Hindlimb muscle (tissue), 1 donor: ENCODE measurements at places on chromosomes 6 and 20.

DNA sequence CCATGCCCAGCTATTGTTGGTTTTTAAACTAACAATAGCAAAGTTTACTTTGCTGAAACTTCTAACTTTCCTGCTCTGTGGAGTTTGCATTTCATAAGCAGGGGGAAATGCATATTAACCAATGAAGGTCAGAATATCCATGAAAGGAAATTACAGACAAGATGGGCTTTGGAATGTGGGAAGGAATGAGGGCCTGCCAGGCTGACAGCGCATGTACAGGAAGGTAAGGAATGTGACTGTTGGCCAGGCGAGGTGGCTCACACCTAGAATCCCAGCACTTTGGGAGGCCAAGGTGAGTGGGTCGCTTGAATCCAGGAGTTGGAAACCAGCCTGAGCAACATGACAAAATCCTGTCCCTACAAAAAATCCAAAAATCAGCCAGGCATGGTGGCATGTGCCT is 49.6 kb downstream of the CDK5RAP1 start:
- no peak for DNase-seq

GRCh38 chr6:122322824-122323223 is 76.6 kb upstream of the HSF2 start:
- no peak for DNase-seq

- no peak for DNase-seq
Measured at GRCh38 chr6:31272436-31272835, 544 bp upstream of the HLA-C start.

- DNase-seq: no peak
Measured at GRCh38 chr6:7004581-7005297, 103.0 kb upstream of the RREB1 start.

DNA sequence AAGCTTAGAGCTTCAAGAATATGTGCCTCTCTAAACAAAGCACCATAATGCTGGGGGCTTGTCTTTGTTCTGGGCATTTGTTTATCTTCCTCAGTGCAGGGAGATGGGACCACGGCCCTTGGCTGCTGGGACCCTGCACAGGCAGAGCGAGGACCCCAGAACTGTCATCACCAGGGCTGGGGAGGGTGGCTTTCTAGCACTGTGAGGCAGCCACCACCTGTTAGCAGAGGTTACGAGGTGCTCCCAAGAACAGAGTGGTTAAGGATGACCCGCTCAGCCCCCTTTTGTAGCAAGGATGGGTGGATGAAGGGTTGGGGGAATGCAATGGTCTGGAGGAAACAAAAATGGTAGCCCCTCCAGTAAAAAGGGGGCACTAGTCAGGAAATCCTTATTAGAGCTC is 34.9 kb downstream of the METTL24 start:
- DNase-seq: no peak

DNA sequence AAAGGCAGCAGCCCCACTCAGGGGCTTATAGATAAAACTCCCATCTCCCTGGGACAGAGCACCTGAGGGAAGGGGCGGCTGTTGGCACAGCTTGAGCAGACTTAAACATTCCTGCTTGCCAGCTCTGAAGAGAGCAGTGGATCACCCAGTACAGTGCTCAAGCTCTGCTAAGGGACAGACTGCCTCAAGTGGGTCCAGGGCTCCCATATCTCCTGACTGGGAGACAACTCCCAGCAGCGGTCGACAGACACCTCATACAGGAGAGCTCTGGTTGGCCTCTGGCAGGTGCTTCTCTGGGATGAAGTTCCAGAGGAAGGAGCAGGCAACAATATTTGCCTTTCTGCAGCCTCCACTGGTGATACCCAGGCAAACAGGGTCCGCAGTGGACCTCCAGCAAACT is 810.1 kb downstream of the EYS start:
- DNase-seq: no peak

- DNase-seq: no peak
Measured at GRCh38 chr20:37524859-37525708, 2.6 kb downstream of the BLCAP start.

DNA sequence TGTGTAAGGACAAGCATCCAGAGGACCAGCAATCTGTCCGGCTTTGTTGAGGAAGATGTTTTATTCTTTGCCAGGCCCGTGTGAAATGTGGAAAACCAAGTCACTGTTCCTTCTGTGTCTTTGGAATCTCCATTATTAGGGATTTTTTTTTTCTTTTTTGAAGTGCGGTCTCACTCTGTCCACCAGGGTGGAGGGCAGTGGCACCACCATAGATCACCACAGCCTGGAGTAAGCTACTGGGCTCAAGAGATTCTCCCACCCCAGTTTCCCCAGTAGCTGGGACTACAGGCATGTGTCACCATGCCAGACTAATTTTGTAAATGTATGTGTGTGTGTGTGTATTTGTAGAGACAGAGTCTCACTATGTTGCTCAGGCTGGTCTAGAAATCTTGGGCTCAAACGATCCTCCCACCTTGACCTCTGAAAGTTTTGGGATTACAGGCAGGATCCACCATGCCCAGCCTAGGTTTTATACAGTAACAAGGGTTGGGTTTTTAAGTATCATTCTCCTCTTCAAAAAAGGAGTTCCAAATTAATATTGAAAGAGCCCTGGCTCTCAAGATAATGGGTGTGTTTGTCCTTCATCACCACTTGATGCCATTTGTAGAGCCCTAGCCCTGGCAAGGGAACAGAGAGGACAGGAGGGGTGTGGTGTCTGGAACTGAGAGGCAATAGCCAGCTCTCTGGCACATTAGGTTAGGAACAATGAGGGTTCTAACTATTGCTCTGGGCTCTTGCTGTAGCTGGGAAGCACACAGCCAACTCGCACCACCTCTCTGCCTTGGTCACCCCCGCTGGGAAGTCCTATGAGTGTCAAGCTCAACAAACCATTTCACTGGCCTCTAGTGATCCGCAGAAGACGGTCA is 3.1 kb downstream of the LAMP5 start:
- no peak for DNase-seq

- no peak for DNase-seq
Measured at GRCh38 chr6:35522151-35522550, 9.5 kb upstream of the TULP1 start.

- no peak for DNase-seq
Measured at GRCh38 chr6:147157930-147158329, 46.3 kb upstream of the STXBP5 start.

DNA sequence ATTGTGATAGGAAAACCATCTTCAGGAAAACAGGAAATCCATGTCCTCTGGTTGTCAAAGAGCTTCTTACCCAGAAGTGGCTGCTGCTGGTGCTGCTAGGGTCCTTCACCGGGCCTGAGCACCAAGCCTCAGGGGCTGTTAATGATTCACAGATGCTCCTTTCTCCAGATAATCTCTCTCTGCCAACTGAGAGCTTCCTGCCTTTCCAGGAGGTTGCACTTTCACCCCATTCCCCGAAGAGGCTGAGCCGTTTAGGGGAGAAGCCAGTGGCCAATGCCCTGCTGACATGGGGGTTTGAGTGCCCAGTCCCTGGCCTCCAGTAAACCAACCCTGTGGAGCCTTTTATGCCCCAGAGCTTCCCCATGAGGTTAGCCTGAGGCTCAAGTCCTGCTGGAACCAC is 122.4 kb downstream of the CBLN4 start:
- DNase-seq: no peak

GRCh38 chr6:167769408-167770190 is 57.1 kb upstream of the AFDN start:
- DNase-seq: no peak

- DNase-seq: peak; percentile 74
Measured at GRCh38 chr6:163780994-163781393, 366.5 kb downstream of the QKI start.

DNA sequence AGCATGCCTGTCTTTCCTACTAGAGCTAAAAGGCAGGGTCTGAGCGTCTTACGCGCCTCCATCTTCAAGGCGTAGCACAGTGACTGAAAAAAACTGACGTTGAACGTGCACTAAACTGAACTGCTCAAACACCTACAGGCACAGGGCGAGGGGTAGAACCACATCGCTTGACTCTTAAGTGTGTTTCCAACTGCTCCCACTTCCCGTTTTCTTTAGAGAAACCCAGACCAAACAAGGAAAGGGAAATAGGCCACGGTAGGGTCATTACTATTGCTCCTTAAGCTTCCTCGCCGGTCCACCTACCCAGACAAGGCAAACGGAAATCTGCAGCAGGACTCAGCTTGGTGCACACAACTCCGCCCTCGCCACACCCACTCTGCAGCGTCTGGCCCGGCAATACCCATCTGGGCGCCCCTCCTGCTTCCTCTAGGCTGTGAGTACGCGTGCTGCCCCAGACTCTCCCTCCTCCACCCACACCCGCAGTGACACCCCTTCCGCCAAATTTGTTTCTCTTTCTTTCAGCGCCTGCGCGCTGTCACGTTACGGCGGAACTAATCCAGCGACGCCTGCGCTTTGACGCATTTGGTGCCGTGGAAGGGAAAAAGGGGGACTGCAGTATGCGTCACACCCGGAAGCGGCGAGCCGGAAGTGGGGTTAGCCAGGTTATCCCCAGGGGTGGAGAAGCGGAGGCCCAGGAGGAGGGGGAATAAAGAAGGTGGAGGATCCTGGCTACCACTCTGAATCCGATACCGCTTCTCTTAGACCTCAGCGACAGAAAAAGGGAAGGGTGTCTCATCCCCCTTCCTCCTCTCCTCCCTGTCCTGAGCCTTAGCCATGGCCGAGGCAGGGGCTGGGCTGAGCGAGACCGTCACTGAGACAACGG is at the start of gene PPP1R11:
TSS of gene PPP1R11 (plus strand) at position 622 of the 883 bp plus-strand sequence. CDS start at position 835, 213 bp downstream.
- peak; percentile 100 for DNase-seq

- peak; percentile 79 for DNase-seq
Measured at GRCh38 chr20:59222253-59223181, 58.9 kb downstream of the ZNF831 start.

GRCh38 chr6:56759521-56759920 is 116.8 kb upstream of the DST start:
- DNase-seq: no peak

DNA sequence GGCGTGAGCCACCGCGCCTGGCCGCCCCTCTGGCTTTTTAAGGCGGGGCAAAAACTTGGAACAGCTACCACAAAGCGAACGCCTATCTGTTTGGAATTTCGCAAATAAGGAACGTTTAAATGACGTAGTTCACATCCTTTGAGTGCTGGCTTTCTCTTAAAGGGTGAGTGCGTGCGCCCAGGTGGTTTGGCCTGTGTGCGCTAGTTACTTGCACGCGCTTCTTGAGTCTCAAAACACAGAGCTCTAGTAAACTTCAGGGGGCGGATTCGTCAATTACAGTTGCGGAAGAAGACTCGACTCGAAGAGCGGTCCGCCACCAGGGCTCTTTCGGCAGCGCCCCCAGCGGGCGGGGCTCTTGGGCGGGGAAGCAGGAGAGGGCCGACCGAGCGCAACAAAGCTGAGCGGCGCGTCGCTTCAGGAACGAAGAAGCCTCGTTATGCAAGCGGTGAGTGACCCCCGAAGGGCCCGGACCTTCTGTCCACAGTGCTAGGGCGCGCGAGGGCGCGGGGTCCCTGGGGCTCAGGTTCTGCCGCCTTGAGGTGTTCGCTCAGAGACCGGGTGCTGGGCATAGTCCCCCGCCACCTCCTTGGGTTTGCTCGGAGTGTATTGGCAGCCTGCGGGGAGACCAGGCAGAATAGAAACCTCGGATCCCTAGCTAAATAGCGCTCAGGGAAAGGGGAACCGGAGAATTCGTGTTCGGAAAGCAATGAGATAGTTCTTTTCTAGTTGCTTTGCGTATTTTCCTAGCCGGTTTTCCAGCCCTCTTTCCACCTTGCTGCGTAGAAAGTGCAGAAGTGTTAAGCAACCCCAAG is at the start of gene SYCP2L:
TSS of gene SYCP2L (plus strand) at position 362 of the 812 bp plus-strand sequence. CDS start at position 437, 75 bp downstream.
- peak; percentile 45 for DNase-seq

GRCh38 chr20:35344354-35344837 is 52.2 kb upstream of the FAM83C start:
- no peak for DNase-seq

GRCh38 chr20:9241232-9241692 is 172.4 kb downstream of the PLCB4 start:
- no peak for DNase-seq

DNA sequence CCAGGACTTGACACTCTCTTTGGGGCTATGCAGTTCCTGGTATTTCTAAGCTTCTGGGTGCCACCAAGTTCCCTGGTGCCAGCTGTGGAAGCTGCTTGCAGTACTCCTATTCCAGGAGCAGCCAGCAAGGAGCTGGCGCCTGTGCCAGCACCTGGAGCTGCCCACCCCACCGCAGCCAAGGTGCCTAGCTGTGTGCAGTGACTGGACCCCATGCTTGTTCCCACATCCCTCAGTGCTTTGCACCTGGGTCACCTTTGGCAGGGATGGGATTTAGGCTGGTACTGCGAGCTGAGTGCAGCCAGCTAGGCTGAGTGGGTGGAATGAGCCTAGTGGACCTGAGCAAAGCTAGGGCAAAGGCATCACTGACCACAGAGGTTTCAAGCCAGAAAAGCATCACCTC is 1674.9 kb downstream of the HACE1 start:
- no peak for DNase-seq

- no peak for DNase-seq
Measured at GRCh38 chr20:4110885-4111284, 95.5 kb upstream of the RNF24 start.

- DNase-seq: no peak
Measured at GRCh38 chr20:23094213-23094896, 8.2 kb upstream of the CD93 start.

GRCh38 chr6:2450546-2450945 is 205.1 kb upstream of the GMDS start:
- DNase-seq: no peak

DNA sequence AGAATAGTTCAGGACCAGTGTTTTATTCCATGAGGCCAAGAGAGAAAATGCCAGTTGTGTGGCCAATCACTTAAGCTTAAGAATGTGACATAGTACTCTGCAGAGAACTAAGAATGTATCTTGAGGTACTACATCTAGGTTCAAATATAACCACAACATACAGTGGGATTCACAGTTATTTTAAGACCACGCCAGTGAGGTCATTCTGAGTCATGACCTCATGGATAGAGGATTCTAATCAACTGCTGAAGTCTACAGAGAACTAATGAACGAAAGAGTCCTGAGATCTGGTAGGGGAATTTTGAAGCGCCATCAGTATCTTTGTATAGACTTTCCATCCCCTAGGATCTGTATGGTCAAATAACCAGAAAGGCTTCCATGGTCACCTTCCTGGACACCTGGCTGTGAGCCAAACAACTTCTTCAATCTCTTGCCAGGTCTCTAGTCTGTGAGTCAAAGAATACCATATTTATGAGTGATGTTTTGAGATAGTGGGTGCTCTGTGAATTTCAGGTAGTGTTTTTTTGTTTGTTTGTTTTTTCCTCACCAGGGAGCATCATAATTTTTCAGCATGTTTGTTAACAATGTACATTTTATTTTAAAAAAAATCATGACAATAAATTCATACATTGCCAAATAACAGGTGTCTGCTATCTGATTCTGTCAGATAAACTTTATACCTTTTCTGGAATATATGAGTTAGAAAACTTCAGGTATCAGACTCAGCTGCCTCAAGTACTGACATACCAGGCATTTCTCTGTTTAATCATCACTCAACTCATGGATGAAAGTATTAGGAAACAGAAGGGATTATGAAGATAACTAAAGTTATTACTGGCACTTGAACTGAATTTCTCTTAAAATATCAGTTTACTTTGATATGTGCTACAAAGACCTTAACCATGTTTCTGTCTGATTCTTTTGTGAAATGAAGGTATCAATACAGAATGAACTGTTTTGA is 217.9 kb downstream of the PLCB4 start:
- DNase-seq: no peak

- DNase-seq: no peak
Measured at GRCh38 chr6:167396068-167396658, 71.3 kb downstream of the TTLL2 start.

- DNase-seq: no peak
Measured at GRCh38 chr20:50627747-50628146, 63.6 kb downstream of the RIPOR3 start.
